ENCODE measurements at places on chromosomes 1 and 21.

DNA sequence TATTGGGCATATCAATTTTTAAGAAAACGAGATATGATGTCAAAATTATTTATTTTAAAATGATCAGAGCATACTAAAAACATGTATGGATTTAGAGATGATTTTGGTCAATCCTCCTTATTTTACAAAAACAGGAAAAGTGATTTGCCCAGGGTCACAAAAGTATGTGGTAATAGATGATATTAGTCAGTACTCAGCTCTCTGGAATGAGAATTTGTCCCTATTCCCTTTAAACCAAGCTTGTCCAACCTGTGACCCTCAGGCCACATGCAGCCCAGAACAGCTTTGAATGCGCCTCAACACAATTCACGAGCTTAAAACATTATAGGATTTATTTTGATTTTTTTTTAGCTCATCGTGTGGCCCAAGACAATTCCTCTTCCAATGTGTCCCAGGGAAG lies 104.7 kb downstream of the AKT3 start:
- no peak for DNase-seq

GRCh38 chr1:102742426-102742825 lies 365.9 kb downstream of the COL11A1 start:
- DNase-seq, result no peak

DNA sequence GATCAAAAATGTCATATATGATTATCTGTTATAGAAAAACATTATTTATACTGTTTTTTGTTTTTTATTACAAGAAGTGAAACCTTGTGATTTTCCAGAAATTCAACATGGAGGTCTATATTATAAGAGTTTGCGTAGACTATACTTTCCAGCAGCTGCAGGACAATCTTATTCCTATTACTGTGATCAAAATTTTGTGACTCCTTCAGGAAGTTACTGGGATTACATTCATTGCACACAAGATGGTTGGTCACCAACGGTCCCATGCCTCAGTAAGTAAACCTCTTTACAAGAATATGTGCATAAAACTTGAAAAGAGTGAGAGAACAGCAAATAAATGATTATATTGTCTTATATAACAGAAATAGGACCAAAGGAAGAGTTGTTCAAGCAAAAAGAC lies 14.5 kb downstream of the CFHR4 start:
- no peak for DNase-seq

- no peak for DNase-seq
Observed at GRCh38 chr1:217014066-217014465, 290.8 kb upstream of the ESRRG start.

DNA sequence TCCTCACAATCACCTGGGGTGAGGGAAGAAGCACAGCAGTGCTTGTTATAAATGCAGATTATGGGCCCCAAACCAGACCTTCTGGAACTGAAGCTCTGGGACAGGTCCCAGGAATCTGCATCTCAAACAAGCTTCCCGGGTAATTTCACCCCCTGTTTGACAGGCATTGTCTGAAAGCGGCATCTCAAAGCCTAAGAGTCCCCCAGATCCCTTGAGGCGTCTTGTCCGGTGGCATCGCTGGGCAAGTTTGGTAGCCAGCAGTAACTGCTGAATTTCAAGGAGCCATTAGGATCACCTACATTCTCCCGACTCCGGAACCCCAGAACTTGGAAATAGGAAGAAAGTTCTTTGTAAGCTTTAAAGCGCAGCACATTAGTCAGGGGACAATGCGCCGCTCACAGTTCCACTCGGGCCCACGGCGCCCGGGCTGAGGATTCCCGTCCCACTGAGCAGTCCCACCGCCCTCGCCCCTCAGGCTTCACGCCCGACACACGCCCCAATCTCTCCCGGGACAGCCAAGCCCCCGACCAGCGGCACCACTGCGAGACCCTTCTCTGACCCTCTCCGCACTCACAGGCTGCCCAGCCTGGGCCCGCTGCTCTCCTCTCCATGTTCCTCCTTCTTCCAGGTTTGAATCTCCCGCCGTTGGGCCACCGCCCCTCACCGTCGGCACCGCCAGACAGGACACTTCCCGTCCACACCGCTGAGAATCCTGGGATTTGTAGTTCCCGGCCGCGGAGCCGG lies at the start of gene IQGAP3:
IQGAP3 (minus strand) TSS at position 647 of the 744 bp plus-strand sequence; CDS start at position 611, 36 bp downstream.
- peak; percentile 33 for DNase-seq

DNA sequence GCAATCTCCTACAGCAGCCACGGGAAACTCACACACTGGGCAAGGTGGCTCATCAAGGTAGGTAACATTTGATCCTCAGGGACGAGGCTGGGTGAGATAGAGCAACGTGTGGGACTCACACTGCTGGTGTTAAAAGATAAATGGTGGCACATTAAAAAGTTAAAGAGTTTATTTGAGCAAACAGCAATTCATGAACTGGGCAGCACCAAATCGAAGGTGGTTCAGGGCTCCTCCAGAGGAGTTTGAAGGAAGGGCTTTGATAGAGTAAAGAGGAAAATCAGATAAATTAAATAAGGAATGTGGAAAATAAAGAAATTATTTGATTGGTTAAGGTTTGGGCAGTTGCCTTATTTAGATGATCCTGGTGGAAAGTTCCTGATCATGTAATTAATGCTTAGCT lies 23.6 kb upstream of the TMEM51 start:
- DNase-seq, result no peak

DNA sequence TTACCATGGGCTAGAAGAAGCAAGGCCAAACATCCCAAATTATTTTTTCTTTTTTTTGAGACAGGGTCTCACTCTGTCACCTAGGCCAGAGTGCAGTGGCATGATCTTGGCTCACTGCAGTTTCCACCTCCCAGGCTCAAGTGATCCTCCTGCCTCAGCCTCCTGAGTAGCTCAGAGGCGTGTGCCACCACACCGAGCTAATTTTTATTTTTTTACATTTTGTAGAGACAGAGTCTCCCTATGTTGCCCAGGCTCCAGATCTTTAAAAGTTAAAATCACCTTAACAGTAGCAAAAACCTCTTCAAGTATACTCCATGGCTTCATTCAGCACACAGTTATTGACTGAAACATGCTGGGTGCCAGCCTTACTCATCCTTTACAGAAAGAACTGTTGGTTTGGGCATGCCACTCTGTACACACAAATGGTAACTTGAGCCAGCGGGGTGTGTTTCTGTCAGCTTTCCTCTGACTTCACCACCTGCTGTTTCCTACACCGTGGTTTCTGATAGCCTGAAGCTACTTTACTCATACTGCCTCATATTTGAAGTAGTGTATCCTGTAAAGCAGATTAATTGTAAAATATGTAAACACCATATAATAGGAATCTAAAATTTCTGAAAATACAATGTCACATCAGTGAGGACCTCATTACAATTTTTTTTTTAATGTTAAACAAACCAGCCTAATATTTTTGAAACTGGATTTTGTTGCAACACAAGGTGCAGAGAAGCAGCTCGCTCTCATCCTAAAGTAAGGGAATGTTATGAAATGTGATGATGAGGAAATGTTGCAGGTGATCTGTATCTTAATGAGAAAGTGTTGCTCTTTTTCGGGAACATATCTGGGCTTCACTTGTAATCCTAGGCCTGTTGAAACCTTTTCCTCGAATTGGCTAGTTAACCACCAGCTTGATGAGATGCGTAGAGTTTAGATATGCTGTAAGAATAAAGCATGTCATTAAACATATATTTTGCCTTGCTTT lies 113.9 kb downstream of the ATP5PO start:
- no peak for DNase-seq
